Hematopoietic multipotent progenitor cell treated with erythropoietin and hydrocortisone succinate and interleukin-3 and kit ligand, for 8 days (in vitro differentiated cells): ENCODE measurements at places on chromosomes 13 and 19.
A peak's percentile ranks its signal among the peaks of the same experiment; 100 is the strongest.

GRCh38 chr13:66665991-66666390 lies 564.1 kb downstream of the PCDH9 start:
- DNase-seq, result no peak

- no peak for DNase-seq
These were observed 31.1 kb upstream of the AMER2 start for GRCh38 chr13:25203127-25203740.

DNA sequence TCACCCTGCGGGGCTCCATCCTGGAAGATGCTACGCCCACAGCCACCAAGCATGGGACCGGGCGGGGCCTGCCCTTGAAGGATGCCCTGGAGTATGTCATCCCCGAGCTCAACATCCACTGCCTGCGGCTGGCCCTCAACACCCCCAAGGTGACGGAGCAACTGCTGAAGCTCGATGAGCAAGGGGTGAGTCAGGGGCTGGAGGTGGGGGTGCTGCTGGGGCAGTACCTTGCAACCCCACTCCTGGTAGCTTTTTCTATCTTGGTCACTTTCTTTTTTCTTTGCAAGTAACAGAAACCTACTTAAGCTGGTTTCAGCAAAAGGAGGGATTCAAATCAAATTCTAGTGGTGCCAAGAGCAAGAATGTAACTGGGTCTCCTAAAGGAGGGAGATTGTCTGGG lies 124.1 kb downstream of the DPF1 start:
- no peak for DNase-seq

DNA sequence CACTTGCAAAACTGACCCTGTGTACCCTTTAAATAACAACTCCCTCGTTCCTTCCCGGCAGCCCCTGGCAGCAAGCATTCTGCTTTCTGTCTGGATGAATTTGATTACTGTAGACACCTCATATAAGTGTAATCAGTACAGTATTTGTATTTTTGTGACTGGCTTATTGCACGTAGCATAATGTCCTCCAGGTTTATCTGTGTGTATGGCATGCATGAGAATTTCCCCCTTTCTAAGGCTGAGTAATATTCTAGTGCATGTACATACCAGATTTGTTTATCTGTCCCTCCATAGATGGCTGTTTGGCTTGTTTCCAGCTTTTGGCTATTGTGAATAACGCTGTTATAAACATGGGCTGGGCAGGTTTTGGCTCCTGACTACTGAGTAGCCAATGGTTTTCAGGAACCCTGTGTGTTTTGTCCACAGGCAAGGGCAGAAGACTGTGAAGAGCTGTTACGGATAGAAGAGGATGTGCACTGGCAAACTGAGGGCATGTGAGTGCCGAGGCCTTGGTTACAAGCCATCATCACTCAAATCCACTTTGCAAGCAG lies 98.0 kb downstream of the ESD start:
- DNase-seq, result peak; percentile 89

- DNase-seq, result no peak
These were observed 486.4 kb downstream of the TSHZ3 start for GRCh38 chr19:30862876-30863275.

DNA sequence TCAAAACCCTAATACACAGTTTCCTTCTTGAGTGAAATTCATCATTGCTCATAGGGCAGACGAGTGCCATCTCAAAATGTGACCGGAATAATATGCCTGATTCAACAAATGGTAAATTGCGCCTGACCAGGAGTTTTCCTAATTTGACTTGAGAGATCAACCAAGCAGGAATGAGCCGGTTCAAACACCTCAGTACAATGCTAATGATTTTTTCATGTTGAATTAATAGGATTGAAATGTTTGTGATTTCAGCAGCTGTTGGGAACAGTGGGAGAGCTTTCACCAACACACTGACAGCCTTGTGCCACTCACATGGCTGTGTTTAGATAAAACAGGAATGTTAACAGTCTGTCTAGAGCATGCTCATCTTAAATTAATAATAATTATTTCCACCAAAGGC lies 484.8 kb downstream of the PCDH9 start:
- no peak for DNase-seq

- DNase-seq, result peak; percentile 54
These were observed 104.5 kb downstream of the UGGT2 start for GRCh38 chr13:95948656-95949055.

DNA sequence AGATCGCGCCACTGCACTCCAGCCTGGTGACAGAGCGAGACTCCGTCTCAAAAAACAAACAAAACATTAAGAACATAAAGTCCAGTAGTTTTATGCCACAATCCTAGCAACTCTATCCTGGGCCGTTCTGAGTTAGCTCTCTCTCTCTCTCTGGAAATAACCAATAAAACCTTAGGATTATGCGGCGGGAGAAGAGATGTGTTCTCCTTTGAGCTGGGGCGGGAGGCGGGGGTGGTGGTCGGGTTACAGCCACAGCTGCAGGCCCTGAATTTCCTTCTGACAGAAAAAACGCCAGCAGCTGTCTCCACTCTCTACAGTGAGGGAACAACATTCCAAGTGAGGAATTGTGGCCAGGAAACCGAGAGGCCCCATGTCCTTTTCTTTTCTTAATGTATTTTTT lies 9.1 kb upstream of the PNMA8A start:
- no peak for DNase-seq

GRCh38 chr13:113196970-113197737 lies 11.3 kb downstream of the PCID2 start:
- no peak for DNase-seq

- DNase-seq, result no peak
These were observed 8.7 kb upstream of the TNFSF14 start for GRCh38 chr19:6678690-6679109.

DNA sequence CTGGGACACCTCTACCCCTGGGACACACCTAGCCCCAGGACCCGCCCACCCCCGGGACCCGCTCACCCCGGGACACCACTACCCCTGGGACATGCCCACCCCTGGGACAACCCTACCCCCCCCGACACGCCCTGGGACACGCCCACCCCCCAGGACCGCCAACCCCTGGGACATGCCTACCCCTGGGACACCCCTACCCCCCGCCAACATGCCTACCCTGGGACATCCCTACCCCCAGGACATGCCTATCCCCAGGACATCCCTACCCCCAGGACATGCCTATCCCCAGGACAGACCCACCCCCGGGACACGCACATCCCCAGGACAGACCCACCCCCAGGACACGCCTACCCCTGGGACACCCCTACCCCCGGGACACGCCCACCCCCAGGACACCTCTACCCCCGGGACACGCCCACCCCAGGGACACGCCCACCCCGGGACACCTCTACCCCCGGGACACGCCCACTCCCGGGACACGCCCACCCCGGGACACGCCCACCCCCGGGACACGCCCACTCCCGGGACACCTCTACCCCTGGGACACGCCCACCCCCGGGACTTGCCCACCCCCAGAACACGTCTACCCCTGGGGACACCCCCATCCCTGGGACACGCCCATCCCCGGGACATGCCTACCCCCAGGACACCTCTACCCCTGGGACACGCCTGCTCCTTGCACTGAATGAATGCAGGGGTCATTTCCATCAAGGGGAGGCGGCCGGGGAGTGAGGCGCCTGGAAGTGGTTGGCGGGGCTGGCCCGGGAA lies 32.3 kb downstream of the ADPRHL1 start:
- no peak for DNase-seq

DNA sequence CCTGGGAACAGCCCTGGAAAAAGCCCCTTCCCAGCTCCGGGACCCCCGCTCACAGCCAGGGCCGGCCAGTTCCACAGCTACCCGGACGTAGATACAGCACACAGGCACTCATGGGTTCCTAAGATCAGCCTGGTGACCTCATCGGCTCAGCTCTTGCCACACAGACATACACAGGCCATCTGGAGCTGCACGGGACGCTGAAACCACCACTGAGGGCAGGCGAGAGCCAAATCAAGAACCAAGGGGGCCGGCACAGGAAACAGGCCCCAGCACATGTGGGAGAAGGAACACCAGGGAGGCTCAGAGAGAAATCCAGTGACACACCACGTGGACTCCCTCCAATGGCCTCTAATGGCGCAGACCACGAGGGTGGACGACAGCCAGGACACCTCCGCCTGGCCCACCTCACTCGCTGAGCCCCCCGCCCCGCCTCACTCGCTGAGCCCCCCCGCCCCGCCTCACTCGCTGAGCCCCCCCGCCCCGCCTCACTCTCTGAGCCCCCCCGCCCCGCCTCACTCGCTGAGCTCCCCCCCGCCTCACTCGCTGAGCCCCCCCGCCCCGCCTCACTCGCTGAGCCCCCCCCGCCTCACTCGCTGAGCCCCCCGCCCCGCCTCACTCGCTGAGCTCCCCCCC lies 69.7 kb upstream of the C13orf46 start:
- DNase-seq, result peak; percentile 35

- no peak for DNase-seq
These were observed 99.6 kb downstream of the SUCLA2 start for GRCh38 chr13:47901441-47901840.

DNA sequence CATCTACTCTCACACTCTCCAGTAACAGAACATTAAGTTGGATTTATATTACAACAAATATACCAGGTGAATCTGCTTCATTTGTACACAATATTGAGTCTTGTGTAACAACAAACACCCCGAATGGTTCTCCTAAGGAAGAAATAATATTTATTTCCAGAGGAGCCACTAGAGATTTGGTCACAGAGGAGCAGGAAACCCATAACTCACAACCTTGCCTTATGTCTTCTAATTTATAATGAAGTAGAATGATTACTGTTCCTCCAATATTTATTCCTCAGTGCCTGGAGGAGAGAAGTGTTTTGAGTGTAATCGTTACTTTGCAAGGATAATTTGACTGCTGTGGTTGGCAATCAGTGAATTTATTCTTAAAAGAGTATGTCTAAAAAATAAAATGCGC lies 1243.7 kb upstream of the PCDH20 start:
- no peak for DNase-seq
